ENCODE measurements at places on chromosomes 6 and 20. TPM values are rescaled to one million over a fixed set of nuclear protein-coding genes. Genes with fewer than 3 reads are reported as not detected.

COL11A2 gene
- 0.72 TPM for total RNA-seq

ID4 gene
- total RNA-seq, result 222 TPM

DNA sequence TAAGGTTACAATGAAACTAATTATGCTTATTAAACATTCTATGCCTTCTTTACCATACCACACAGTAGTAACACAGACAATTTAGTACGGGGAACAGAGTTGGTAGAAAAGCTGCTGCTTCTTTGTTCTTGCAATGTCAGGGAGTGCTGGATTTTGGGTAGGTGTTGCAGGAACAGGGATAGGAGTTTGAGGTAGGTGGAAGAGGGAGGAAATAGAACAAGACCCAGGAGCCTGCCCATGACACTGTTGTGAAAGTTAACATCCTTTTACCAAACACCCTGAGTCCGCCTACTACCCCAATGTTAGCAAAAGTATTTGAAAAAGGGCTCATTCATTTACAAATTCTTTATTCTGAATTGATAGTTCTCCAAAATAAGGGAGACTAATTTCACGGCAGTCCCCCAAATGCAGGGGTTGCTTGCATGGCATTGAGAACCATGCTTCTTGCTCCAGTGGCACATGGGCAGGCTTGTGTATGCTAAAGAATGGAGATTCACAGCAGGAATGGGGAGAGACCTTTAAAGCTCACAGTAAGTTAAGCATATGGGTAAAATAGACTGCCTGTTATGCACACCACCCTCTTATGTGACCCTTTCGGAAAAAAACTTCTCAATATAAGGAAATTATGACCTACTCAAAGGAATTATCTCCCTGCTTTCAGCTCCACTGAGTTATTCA lies 181.7 kb downstream of the GRM1 start:
- no peak for DNase-seq

GRCh38 chr20:33839591-33839990 lies 28.4 kb downstream of the CHMP4B start:
- DNase-seq, result no peak

DNA sequence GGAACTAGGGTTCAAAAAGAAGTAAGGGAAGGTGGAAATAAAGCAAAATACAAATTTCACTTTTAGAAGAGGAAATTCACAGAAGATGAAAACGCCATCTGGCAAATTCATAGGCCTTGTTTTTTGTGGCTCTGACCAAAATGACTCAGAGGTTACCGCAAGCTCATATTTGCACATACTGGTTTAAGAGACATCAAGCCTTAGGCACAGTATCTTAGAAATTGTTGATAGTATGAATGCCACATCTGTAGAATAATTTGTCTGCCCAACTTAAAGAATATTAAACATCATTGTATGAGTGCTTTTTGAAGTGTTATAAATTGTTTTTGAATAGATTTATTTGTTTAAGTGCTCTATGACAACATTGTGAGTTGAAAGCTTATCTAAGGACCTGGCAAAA lies 10.6 kb downstream of the TAAR1 start:
- DNase-seq, result no peak

DNA sequence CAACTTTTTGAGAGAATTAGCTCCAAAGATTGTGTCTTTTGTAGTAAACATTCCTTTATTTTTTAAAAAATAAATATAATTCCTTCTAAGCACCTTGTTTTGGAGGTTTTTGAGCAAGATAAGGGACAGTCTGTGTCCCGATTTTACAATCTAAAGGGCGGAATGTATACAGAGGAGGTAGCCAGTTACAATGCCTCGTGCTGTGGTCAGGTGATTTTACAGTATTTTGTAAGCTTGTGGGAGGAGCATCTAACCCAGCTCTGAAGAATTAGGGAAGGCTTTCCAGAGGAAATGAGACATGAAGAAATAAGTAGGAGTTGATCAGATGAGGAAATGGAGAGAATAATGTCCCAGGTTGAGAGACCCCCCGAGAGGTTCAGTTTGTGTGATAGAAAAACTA lies 1.3 kb downstream of the HINT3 start:
- peak; percentile 52 for DNase-seq

- no peak for DNase-seq
Observed at GRCh38 chr20:39603219-39603618, 641.1 kb downstream of the DHX35 start.

DNA sequence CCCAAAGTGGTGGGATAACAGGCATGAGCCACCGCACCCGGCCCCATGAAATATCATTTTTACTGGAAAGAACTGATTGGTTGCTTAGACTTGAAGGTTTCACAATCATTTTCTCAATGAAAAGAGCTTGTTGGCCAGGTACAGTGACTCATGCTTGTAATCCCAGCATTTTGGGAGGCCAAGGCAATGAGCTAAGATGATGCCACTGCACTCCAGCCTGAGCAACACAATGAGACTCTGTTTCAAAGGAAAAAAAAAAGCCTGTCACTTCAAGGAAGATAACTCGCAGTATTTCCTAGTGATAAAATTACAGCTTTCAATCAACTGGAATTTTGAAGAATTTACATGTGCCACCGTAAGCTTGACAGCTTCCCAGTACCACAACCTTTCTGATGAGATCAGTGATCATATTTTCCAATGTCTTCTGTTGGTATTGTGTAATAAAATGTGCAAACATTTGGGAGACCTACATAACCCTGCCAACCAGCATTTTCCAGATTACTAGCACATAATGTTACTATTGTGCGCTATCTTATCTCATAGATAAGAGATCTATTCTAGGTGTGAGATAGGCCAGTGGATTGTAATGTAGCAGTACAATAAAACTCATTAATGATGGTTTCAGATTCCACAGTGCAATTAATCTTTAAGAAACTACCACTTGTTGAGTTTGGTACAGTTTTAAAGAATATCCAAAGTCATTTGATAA lies 7.2 kb downstream of the PNLDC1 start:
- DNase-seq, result no peak

DNA sequence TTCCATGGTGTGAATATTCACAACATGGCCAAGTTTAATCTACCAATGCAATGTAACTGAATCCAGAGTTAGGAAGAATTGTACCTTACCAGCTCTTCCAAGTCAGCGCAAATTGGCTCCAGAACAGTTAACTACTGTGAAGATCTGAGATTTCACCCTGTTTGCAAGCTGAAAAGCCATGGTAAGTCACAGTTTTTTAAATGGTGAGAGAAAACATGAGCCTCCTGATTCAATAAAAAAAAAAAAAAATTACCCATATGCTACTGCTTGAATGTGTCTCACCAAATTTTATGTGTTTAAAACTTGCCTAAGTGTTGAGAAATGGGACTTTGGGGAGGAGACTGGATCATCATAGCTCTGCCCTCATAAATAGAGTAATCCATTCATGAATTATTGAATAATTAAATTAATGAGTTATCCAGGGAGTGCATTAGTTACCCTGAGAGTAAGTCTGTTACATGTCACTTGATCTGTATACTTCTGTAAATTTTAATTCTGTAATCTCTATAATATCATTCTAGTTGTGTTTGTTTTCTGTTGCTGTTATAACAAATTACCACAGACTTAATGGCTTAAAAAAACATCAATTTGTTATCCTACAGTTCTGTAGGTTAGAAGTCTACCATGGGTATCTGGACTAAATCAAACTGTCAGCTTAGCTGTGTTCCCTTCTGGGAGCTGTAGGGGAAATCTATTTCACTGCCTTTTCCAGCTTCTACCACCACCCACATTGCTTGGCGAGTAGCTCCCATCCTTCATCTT lies 1355.9 kb downstream of the GRIK2 start:
- peak; percentile 79 for DNase-seq

GRCh38 chr6:157534977-157535339 lies 154.0 kb downstream of the ZDHHC14 start:
- DNase-seq, result no peak

- DNase-seq, result peak; percentile 61
Observed at GRCh38 chr6:30612687-30613248, 4.3 kb downstream of the PPP1R10 start.

DNA sequence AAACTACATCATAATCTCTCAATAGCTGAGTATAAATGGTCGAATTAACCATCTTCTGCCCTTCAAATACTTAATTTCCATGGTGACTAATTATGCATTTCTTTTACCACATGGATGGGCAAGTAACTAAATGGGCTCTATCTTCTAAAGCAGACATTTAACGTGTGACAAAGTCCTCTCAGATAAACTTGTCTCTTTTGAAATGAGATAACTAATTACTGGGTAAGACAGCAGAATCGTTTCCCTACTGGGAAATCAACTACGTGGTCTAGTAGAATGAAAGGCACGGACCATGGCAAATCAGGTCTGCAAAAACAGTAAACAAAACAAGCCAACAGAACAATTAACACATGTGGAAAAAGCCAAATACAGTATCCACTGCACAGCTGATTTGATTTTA lies 137.7 kb downstream of the BACH2 start:
- DNase-seq, result no peak

DNA sequence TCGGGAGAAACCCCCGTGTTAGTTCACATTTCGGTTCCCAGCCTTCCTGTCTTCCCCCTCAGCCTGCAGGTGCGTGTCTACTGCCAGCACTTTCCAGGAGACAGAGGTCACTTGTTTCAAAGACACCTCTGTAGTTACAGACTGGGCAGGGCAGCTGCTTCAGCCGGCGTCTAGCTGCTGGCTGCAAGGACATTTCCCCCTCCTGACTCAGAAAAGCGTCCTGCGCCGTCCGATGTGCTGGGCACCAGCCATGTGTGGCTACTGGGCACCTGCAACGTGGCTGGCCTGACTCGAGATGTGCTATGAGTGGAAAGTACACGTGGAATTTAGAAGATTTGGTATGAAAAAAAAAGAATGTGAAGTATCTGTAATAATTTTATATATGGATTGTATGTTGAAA lies 37.6 kb downstream of the RRBP1 start:
- DNase-seq, result no peak
